NT2/D1 (cell line): ENCODE measurements at places on chromosomes 5 and 9.
A peak's percentile ranks its signal among the peaks of the same experiment; 100 is the strongest.

DNA sequence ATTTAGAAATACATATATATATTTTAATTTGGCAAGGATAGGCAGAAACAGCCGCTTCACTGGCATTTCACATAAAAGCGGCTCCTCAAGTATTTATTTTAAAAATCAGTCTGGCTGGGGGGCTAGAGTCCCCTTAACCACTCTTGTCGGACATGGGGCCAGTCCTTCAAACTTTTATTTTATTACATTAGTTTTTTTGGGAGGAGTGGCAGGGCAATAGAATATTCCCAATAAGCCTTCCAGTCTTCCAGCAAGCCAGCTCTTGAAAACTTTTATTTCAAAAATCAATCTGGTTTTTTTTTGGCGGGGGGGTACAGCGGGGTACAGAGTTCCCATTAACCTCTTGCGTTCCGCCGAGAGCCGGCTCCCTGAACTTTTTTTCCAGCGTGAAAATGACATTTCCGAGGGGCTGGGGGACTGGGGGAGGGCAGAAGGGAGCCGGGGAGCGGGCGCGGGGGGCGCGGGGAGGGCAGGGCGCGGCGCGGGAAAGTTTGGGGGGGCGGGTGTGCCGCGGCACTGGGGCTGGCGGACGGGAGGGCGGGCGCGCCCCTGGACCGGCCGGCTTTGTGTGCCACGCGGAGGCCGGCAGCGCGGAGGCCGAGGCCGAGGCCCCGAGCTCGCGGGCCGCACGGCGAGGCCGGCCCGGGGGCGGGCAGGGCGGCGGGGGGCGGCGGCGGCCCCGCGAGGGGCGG, 504 bp upstream of the ZNF618 start:
- DNase-seq = no peak

- DNase-seq = no peak
These were observed 30.3 kb upstream of the INSYN2B start for GRCh38 chr5:170010595-170010994.

DNA sequence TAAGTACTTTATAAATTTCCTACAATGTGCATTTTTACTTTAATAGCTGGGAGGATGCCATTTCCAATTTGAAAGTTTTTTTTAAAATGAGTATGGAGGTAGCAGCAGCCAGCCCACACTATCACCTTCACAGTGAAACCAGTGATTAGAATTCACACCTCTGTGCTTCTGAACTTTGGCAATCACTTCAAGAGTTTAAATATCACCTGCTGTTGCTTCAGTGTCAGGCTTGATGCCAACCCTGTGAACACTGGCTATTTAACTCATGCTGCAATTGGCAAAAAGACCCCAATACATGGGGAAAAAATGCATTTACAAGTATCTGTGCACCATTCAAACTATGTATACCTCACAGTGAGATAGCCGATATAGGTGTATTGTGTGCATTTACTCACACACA, 57.4 kb downstream of the CDK5RAP2 start:
- no peak for DNase-seq

GRCh38 chr9:79731171-79731890, 159.6 kb downstream of the TLE4 start:
- no peak for DNase-seq

DNA sequence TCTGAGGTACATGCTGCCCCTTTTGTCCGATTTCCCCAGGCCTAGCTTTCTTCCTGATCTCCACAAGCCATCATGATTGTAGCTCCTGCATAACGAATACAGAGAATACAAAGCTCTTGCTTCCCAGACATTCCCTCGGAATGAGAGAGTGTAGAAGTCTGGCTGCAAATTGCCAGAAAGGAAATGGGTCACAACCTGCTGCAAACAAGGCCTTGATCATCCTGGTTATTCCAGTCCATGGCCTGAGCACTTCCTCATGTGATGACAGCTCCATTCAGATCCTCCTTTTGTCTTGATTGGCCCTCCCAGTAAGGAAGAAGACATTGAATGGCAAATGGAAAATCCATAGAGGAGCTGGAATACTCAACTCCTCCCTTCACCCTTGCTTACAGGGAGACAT, 136.0 kb upstream of the ADRA1B start:
- no peak for DNase-seq

- no peak for DNase-seq
These were observed at the start of gene COL15A1 for GRCh38 chr9:98943682-98944056. Gene COL15A1 (plus strand): TSS chr9:98943907. CDS start chr9:98944062, 155 bp downstream.

DNA sequence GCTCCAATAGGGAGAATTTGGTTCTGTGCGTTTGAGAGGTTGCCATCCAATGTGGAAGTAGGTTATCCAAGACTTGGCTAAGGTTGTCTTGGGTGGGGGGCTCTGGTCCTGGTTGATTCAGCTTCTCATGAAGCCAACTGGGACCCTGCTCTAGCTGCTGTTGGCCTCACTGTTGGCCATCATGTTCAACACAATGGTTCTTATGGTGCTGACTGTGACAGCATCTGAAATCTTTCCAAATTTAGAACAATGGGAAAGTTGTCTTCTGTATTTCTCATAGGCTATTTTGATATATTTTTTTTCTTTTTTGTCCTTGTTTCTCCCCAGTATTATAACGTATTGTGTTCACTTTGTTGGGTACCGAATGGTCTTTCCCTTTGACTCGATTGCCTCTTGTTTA, 71.9 kb downstream of the GDNF start:
- DNase-seq = no peak

DNA sequence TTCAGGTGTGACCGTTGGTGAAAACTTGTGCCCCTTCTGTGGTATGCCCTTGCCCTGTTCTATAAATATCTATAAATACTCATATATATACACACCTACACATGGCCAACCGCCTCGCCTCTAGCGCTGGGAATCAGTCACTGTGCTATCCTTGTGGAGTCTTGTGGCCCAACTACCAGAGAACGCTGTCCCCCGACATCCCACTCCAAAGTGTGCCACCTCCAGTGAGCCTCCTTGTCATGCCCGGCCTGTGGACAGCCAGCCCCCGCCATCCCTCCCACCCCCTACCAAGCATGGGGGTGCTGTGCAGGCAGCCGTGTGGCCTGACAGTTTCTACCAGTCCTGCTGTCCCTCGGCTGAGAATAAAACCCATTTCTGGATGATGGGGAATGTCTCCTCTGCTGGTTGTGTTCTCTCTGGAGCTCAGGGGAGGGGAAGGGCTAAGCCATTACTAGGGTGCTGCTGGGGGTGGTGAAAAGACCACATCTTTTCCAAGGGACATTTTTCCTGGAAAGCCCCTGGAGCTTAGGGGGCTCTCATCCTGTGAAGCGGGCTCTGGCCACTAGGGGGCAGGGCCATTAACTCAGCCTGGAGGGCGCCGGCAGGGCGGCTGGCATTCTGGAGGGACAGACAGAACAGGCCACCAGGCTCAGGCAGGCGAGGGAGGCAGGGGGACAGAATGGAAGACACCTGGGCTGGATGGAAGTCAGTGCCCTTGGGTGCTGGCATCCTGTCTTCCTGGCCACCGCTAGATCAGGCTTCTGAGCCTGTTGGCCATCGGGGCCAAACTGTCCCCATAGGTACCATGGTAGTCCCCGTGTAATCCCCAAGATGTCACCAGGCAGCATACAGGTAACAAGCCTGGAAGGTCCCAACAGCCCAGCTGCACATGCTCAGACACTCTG, 20.7 kb downstream of the GOLGA2 start:
- peak; percentile 57 for DNase-seq

- DNase-seq = no peak
These were observed 4.8 kb upstream of the C5orf47 start for GRCh38 chr5:173984218-173984617.

- no peak for DNase-seq
These were observed 130.1 kb downstream of the GAPVD1 start for GRCh38 chr9:125391704-125392103.

- DNase-seq = no peak
These were observed 97.2 kb downstream of the INVS start for GRCh38 chr9:100196215-100196614.

DNA sequence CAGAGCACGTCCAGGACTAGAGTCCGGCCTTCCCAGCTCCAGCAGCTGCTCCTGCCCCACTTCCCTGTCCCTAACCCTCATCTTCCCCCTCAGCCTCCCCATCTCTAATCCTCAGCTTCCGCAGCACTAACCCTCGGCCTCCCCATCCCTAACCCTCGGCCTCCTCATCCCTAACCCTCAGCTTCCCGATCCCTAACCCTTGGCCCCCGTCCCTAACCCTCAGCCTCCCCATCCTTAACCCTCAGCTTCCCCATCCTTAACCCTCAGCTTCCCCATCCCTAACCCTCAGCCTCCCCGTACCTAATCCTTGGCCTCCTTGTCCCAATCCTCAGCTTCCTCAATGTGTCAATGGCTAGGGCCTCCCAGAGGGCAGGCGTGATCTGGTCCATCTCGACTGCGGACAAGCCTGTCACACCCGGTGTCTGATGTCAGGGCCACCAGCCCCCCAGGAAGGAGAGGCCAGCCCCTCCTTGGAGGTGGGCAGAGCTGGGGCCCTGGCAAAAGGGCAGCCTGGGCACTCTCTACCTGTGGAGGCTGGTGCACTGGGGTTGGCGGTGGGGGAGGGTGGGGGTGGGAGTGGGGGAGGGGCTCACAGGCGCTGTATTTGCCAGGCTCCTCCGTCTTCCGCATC, 1.4 kb downstream of the OBP2B start:
- no peak for DNase-seq

GRCh38 chr5:79448336-79448735, 65.6 kb downstream of the HOMER1 start:
- no peak for DNase-seq

GRCh38 chr5:5638211-5638610, 215.7 kb downstream of the ICE1 start:
- DNase-seq = no peak

DNA sequence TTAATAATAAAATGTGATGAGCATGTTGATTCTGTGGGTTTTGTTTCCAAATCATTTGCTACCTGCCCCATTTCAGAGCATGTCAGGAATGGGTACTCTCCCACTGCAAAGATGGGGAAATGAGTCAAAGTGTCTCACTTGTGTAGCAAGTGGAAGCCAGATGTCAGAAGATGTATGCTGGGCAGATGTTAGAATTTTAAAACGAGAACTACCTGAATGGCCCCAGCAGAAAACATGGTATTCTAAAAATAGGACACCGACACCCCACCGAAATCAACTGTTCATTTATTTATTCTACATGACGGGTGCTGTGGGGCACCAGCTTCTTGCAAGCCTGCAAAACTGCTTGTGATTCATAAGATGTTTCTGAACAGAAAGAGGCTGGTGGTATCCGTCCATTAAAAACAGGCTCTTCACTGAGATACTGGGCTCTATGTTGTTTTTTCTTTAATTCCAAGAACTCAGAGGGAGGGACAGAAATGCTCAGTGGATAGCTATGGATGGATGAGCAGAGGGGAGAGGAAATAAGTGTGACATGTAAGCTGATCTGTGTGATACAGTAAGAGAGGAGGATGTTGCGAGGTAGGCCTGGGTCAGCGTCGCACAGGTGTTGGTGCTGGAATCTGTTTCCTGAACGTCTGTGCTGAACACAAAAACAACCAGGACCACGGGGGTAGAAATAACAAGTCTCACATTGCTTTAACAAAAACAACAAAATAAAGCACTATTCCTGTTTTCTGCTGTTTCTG, 157.2 kb downstream of the EFNA5 start:
- DNase-seq = no peak

DNA sequence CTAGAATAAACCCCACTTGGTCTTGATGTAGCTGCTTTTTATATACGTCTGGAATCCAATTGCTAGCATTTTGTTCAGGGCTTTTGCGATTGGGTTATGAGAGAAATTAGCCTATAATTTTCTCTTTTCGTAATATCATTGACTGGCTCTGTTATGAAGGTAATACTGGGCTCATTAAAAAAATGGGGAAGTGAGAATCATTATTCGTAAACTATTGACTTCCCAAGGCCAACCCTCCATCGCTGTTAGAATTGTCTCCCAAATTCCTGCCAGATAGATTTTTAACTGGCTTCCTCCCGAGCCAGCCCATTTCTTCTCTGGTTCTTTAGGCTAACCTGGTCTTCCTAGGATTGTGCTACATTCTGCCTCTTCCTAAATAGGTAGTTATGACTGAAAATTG, 35.9 kb upstream of the GRPEL2 start:
- no peak for DNase-seq

DNA sequence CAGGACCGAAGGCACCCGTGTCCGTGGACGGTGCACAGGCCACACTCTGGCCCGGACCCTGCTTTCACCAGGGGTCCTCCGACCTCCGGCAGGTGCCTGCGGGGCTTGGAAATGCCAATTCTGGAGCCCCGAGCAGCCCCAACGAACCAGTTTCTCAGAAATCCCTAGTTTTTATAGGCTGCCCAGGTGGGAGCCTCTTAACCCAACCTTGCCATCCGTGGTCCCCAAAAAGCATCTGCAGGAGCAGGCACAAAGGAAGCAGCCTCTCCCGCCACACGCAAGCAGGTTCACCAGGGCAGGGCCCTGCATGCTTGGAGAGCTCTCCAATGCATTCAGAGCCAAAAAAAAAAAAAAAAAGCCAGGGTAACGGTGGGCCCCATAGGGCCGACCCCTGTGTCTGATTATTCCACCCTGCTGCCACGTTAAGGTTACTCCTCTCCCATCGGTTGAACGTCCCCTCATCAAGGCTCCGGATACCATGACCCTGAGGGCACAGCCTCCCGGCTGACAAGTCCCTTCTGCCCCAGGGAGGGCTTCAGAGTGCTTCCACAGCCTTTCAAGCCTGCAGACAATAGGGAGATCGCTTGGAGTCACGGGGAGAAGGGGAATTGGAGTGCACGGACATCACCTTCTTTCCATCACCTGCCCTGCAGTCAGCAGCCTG, 796 bp upstream of the TPRN start:
- no peak for DNase-seq

- no peak for DNase-seq
These were observed 60.4 kb upstream of the CTSL start for GRCh38 chr9:87665505-87665904.

DNA sequence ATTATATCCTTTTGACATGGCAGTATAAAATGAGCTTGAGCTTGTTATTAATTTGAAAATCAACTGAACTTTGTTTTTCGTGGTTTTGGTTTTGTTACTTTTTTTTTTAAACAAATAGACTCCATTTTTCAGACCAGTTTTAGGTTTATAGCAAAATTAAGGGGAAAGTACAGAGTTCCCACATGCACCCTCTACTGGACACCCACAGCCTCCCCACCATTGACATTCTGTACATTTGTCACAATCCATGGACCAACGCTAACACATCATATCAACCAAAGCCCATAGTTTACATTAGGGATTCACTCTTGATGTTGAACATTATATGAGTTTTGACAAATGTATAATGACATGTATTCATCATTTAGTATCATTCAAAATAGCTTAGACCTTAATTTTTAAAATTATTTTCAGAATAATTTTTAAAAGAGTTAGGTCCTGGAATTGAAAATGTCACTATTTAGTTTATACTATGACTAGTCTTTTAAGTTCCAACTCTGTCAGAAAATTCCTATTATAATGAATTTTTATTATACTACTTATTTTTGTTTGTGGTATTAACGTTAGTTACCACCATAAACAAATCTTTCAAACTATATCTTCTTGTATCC, 35.3 kb upstream of the JMY start:
- no peak for DNase-seq

DNA sequence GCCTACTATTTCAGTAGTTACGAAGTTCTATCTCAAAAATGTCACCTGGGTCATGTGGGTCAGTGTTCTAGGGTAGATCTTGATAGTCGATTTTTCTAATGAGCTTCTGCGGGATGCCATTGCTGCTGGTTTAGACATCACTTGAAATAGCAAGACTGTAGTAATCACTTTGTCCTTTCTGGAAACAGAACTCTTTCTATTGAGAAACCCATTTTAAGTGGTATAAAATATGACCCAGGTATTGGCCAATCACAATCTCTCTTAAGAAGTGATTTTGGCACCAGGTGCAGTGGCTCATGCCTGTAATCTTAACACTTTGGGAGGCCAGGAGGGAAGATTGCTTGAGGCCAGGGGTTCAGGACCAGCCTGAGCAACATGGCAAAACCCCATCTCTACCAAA, 17.6 kb downstream of the ARRDC3 start:
- DNase-seq = no peak
